ENCODE measurements at places on chromosomes 1 and 21.

- DNase-seq: no peak
These were observed 52.5 kb upstream of the TINAGL1 start for GRCh38 chr1:31523769-31524168.

DNA sequence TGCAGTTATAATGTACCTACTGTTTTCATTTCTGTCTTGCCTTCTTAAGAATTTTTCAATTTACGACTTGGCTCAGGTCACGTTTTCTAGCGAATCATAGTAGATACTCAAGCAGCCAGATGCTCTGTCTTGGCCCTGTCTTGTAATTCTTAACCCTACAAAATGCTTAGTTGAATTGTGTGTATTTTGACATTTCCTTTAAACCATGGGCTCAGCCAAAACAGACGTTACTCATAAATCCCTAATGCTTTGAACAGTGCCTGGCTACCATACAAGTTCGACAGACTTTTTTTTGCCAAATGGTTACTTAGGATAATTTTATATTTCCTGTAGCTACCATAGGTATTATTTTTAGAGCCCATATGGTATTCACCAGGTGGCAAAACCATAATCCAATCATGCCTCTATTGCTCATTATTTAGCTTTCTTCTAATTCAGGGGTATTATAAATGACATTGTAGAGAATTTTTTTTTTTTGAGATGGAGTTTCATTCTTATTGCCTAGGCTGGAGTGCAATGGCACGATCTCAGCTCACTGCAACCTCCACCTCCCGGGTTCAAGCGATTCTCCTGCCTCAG lies 54.3 kb downstream of the KCNK1 start:
- DNase-seq: no peak

GRCh38 chr1:218301217-218301616 lies 16.1 kb downstream of the RRP15 start:
- DNase-seq: no peak

GRCh38 chr1:86504137-86504479 lies 35.4 kb downstream of the CLCA1 start:
- no peak for DNase-seq

DNA sequence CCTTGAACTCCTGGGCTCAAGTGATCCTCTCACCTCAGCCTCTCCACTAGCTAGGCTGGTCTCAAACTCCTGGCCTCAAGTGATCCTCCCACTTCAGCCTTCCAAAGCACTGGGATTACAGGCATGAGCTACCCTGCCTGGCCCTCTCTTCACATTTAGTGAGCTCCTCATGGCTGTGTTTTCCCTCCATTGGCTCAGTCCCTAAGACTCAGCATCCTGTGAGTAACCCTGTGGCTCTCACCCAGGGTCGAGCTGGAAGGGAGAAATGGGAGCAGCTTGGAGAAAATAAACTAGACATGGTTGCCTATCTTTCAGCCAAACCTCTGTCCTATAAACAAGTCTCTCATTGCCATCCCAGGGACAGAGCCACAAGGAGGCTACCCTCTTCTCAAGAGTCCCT lies 17.5 kb downstream of the NCF2 start:
- DNase-seq: no peak

DNA sequence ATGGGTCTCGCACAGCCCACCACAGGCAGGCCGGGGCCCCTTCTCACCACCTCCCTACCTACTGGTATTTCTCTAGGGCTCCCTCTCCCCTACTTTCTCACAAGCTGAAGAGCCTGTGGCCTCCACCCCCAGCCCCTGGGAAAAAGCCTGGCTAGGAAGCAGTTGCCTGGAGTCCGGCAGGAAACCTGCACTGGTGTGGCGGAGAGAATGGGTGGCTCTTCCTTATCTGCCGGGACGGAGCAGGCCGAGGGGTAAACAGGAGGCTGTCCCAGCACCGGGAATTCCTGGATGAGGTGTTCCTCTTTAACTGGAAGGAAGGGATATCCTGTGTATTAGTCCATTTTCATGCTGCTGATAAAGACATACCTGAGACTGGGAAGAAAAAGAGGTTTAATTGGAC lies 125.8 kb downstream of the TLR5 start:
- DNase-seq: no peak

DNA sequence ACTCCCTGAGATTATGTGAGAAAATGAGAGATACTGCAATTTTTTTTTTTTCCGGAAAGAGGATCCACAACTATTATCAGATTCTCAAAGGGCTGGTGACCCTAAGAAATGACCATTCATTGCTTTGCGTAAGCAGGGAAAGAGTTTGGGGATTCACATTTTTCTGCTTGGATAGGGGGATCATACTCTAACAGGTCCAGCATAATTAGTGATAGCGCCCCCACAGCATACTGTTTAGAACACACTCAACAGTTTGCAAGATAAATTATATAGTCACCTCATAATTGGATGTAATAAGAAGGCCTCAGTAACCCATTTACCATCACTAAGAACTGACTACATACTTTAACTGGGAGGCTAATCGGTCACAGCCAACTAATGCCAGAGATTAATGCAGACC lies 1.9 kb downstream of the CCT3 start:
- DNase-seq: no peak

GRCh38 chr21:37294679-37295078 lies 27.5 kb upstream of the VPS26C start:
- no peak for DNase-seq

- no peak for DNase-seq
These were observed 18.3 kb upstream of the ALPL start for GRCh38 chr1:21490774-21491487.

- no peak for DNase-seq
These were observed 17.2 kb upstream of the PHLDA3 start for GRCh38 chr1:201486187-201486586.

DNA sequence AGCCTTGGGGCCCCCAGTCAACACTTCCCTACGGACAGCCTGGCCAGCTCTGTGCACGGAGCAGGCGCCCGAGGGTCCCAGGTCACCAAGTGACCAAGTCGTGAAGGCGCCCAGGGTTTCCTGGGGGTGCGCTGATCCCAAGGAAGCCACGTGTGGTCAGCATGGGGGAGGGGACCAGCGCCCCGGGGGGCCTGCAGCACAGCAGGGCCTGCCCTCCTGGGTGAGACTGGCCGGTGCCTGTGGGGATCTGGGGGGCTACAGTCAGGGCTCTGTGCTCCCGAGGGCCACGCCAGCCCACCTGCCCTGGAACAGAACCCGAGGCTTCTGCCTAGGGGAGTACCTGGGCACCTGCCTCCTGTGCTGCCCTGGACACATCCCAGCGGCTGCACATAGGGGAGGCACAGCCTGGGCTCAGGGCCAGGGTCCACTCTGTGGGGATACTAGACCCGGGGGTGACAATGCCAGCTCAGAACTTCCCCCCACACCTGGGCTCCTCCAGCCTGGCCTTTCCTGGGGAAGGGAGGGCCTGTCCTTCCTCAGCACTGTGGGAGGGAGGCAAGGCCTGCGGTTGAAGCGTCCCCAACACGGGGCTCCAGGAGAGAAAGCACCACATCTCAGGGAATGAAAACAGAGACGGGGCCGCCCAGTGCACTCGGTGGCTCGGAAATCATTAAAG lies 6.2 kb upstream of the POFUT2 start:
- DNase-seq: no peak

GRCh38 chr1:213264531-213264930 lies 213.5 kb downstream of the RPS6KC1 start:
- DNase-seq: no peak

GRCh38 chr1:209343511-209343910 lies 240.0 kb upstream of the CAMK1G start:
- DNase-seq: no peak

GRCh38 chr1:103953386-103953785 lies 203.7 kb downstream of the AMY1C start:
- DNase-seq: no peak

- no peak for DNase-seq
These were observed 9.8 kb upstream of the AADACL3 start for GRCh38 chr1:12706061-12706460.

DNA sequence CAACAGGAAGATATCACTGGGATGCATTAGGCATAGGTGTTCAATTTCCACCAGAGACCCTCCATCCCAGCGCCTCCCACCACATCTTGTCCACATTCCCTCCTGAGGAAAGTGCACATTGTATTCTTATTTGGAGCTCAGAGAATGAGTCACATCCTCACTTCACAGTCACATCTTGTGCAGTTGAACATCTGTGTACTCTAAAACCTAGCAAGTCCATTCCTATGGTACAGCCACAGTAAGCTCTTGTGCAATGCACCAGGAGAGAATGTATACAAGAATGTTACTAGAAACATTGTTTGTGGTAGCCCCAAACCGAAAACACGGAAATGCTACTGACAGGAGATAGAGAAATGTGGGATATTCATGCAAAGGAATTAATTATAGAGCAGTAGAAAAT lies 1.6 kb upstream of the KDF1 start:
- DNase-seq: no peak

GRCh38 chr21:36048357-36048756 lies 12.0 kb downstream of the SETD4 start:
- DNase-seq: no peak

GRCh38 chr1:150233359-150234308 lies 2.3 kb downstream of the ANP32E start:
- DNase-seq: no peak

DNA sequence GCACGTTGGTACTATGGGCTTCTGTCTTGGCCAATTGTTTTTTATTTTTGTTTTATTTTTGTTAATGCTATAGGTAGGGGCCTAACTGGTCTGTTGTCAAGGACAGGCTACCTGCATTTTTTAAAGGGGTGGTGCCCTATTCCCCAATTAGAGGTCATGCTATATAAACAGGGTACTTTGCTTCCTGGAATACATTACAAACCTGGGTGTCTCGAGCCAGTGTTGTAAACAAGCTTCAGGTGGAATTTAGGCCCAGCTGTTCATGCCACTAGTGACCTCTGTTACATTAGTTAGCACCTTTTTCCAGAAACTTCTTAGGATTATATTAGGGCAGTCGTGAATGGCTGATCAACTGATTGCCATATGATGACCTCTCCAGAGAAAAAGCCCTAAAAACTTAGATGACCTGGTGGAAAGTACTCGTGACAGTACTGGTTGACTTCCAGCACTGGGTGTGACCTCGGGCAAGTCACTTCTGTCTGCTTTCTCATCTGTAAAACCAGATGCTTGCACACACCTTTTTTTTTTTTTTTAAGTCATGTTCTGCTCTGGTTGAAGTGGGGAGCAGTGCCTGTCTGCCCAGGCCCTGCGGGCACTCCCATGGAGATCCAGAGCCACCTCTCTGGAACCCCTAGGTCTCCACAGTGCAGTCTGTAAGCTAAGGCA lies 46.5 kb downstream of the ELK4 start:
- no peak for DNase-seq

- DNase-seq: no peak
These were observed 323.8 kb downstream of the AMY1C start for GRCh38 chr1:104073463-104073902.

GRCh38 chr1:87335175-87335884 lies 6.7 kb downstream of the LMO4 start:
- peak; percentile 79 for DNase-seq

GRCh38 chr1:3547055-3548005 lies 64.0 kb downstream of the MEGF6 start:
- DNase-seq: no peak

- DNase-seq: no peak
These were observed 7.3 kb downstream of the IER5 start for GRCh38 chr1:181095763-181096184.

GRCh38 chr1:33081554-33082305 lies 777 bp downstream of the AZIN2 start:
- no peak for DNase-seq

GRCh38 chr1:10271869-10272268 lies 61.5 kb downstream of the KIF1B start:
- DNase-seq: no peak

DNA sequence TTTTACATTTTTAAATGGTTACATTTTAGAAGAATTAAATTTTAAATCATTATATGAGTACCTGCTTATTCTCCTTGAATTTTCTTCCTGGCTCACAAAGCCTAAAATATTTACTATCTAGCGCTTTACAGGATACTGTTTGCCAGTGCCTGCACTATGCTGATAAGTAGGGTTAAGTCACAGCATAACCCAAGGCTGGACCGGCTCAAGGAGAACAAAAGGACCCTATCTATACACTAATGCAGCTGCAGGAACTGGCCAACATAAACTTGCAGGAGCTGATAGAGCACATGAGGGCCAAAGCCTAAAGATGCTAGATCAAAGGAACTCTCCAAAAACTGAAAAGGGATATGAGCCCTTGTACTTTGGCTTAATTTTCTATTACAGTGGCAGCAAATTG lies 1086.9 kb upstream of the TMPRSS15 start:
- no peak for DNase-seq

- no peak for DNase-seq
These were observed 125.3 kb downstream of the LTN1 start for GRCh38 chr21:28867401-28867800.

- no peak for DNase-seq
These were observed 12.6 kb upstream of the SERINC2 start for GRCh38 chr1:31400393-31400792.

DNA sequence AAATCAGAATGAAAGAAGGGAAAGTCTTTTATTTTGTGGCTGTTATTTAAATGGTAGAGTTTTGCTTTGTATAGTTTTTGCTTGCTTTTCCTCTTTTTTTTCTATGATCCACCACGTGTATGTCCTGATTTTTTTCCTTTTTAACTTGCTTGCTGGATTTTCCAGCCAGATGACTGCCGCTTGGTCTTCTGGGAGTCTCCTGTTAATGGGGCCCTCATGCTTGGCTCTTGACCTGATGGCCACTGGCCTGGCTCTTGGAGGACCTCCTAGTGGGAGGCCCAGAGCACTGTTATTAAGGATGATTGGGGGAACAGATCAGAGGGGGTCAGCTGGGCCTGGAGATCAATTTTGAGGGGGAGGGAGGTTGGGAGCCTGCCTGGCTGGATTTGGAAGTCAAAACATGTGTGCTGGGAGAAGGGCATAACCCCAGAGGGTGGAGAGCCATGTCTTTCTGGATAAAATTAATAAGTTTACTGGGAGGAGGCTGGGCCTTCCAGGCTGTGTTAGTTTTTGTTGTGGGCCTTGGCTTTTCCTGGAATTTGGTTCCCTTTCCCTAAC lies 1.2 kb downstream of the FGGY start:
- DNase-seq: no peak

DNA sequence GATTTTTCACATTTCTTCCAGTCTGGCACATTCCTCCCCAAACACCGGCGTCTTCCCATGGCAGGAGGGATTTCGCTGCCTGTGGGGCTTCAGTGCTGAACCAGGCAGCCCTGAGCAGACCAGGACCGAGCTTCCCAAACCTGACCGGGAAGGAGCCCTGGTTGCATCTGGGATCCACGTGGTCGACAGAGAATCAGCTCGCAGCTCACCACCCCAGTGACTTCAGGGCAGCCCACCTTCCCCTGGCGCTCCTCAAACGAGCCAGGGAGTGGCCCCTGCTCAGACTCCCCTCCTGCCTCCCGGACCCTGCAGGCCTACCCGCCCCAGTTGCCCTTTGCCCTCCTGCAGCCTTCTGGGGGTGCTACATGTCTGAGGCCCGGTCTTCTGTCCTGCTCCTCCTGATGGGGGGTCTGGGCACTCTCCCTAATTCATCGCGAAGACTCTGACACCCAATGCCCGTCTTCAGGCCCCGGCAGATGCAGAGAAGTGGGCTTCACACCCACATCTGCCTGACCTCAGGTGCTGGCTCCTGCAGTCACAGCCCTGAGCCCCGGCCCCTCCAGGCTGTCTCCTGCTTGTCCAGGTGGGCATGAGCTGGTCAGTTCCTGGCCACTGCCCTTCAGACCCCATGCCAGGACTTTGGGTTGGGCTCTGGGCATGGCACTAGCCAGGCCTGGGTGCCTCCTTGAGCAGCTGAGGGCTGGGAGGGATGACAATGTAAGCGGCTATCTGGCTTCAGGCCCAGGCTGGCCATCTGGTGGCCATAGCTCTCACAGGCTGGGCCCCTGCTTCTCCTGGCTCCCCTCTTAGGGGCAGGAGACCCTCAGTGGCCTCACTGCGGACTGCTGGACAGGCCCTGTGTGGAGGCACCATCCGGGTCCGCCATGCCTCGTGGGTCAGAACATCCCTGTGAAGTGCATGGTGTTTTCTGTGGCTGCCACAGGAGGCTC lies 26.1 kb upstream of the PRSS38 start:
- DNase-seq: no peak

All from hypothalamus (tissue), 51 donors.